ENCODE measurements at places on chromosomes 1 and 21. TPM values are rescaled to one million over a fixed set of nuclear protein-coding genes. Genes with fewer than 3 reads are reported as not detected.

The SAMSN1 gene
- not detected for total RNA-seq

The HENMT1 gene
- 5.9 TPM for total RNA-seq

The SMCP gene
- not detected for total RNA-seq

The MYBPH gene
- not detected for total RNA-seq

DNA sequence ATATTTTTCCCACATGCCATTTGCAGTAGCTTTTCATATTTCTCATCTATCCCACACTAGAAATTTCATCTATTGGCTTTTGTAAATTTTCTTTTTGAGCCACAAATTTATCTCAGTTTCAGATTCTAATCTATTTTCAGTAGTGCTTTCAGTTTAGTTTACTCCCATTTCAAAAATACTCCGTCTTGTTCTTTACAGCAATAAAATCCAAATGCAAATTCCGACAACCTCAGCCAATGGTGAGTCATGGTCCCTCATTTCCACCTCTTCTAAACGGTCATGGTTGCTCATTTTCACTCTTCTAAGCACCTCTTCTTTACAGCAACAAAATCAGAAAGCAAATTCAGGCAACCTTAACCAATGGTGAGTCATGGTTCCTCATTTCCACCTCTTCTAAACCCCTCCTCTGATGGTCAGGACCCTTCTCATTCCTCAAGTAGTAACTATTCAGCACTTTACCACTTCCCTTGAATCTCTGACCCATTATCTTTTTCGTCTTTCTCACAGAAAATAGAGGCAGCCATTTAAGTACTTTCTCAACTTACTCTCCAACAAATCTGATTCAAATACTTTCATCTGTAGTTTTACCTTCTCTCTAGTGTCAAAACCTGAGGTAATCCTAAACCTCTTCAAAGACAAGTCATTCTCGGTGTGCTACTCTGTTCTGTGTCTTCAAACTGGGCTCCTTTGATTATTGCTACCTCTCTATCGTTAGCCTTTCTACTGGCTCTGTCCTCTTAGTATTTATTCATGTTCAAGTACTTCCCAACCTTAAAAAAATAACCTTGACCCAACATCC lies 34.4 kb downstream of the C21orf91 start:
- no peak for DNase-seq

DNA sequence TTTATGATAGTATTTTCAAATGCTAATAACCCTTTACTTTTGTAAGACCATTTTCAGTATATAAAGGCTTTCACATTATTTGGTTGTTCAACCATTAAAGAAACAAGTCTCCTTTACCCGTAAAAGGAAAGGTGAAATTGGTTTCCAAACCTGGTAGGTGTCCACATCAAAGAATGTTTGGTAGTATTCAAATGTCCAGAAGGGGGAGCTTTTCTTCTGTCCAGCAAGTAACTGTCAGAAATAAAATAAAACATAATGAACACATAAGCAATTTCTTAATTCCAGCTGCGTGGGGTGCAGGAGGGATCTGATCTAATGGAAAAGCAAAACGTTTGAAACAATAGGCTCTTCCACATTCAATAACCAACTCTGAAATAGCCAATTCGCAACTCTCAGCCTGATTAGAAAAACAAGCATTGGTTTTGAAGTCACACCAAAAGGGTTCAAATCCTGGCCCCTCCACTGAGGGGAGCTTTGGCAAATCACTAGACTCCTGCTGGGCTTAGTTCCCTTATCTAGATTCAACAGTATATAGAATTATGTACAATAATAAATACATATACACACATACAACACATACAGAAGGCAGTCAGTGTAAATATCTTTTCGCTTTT lies 11.0 kb downstream of the YIPF1 start:
- DNase-seq, result no peak

DNA sequence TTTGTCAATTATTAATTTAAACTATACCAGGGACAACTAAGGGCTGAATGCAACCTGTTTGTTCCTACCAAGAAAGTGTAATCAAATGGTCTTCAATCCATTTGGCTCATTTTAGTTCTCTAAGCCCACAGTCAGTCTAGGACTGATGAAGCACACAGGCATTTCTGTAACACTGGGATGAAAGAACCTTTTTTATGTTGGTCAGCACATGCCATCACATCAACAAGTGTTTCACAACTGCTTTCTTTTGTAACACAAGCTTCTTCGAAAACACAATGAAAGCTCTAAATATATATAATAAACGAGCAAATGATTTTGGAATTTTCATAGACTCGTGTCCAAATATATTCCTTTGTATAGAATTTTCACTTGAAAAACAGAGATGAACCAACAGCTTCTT lies 28.8 kb downstream of the HEATR1 start:
- no peak for DNase-seq

DNA sequence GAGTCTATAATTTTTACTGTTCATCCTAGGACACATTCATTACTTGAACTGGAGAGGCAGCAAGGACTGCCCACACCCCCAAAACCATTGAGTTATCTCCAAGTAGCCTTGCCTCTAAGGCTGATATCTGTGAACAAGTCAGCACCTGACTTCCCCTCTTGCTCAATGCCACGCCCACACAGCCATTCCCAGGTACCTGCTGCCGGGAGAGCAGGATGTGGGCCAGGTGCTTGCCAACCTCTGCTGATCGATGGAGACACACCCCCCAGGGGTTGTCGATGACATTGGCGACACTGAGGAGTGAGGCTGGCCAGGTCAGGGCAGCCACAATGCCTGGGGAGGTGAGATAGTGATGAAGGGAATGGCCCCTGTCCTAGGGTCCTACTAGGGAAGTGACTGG lies 60.1 kb downstream of the TMCO4 start:
- DNase-seq, result no peak
